Midbrain (tissue), 1 donor: ENCODE measurements at places on chromosomes 1 and 21.
A peak's percentile ranks its signal among the peaks of the same experiment; 100 is the strongest.

- no peak for DNase-seq
Measured at GRCh38 chr21:17139696-17140095, 373.1 kb upstream of the CXADR start.

GRCh38 chr1:224276771-224277487, 53.0 kb downstream of the NVL start:
- no peak for DNase-seq

- no peak for DNase-seq
Measured at GRCh38 chr1:115827452-115828044, 13.4 kb downstream of the NHLH2 start.

DNA sequence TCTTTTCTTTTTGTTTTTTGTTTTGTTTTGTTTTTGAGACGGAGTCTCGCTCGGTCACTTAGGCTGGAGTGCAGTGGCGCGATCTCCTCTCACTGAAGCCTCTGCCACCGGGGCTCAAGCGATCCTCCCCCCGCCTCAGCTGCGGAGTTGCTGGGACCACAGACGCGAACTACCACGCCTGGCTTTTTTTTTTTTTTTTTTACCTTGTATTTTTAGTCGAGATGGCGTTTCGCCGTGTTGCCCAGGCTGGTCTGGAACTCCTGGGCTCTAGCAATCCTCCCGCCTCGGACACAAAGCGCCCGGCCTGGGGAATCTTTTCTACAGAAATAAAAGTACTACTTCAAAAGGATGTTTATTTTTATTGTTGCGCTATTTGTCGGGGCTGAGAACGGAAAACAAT, 1.1 kb upstream of the SETDB1 start:
- DNase-seq = no peak

- no peak for DNase-seq
Measured at GRCh38 chr1:183368213-183369108, 49.7 kb downstream of the NMNAT2 start.

- no peak for DNase-seq
Measured at GRCh38 chr1:245197121-245197520, 42.3 kb downstream of the KIF26B start.

DNA sequence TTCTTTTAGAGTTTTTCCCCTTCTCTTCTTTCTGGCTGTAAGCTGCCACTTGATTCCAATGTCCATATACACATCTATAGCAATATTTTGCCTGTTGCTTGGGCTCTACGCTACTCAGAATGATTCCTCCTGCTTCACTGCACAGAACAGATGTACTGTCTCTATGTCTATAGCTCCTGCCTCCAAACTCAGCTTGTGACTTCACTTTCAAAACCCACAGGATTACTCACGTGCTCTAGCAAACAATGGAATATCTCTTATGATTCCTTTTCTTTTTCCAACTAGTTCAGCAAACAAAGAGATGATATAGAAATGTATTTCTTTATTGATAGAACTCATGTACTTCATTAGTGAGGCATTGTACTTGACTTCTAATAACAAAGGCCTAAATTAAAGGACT, 80.5 kb upstream of the SOX13 start:
- no peak for DNase-seq

DNA sequence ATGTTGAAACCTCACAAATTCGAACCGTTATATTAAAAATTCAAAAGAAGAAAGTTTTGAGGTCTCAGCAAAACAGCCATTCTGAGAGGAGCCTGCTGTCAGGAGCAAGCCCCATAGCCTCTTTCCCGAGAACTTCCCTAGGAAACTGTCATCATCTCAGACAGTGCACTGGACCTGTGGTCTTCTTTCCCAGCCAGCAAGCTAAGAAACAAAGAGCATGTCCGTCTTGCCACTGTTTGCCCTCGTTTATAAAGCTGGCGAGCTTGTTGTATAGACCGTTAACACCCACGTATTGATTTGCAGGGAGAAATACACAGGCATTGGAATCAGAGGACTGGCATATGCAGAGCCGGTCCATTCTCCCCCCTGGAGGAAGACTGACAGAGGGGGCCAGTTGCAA, 407.0 kb downstream of the NPHP4 start:
- no peak for DNase-seq

DNA sequence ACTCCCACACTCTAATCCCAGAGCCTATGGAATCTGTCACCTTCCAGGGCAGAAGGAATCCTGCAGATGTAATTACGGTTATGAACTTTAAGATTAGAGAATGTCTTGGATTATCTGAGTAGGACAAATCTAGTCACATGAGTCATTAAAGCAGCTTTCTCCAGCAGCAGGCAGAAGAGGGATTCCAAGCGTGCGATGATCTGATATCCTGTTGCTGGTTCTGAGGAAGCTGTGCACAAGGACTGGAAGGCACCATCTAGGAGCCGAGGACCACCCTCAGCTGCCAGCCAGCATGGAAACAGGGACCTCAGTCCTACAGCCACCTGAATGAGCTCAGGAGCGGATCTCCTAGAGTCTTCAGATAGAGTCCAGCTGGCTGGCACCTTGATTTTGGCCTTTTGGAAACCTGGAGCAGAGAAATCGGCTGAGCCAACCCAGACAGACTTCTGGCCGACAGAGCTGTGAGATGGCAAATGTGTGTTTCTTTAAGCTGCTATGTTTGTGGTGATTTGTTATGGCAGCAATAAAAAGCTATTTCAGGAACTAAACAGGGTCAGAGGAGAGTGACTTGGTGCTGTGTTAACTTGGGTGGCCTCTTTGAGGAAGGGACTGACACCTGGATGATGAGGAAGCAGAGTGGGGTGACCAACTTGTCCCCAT, 34.5 kb downstream of the LRRN2 start:
- no peak for DNase-seq

DNA sequence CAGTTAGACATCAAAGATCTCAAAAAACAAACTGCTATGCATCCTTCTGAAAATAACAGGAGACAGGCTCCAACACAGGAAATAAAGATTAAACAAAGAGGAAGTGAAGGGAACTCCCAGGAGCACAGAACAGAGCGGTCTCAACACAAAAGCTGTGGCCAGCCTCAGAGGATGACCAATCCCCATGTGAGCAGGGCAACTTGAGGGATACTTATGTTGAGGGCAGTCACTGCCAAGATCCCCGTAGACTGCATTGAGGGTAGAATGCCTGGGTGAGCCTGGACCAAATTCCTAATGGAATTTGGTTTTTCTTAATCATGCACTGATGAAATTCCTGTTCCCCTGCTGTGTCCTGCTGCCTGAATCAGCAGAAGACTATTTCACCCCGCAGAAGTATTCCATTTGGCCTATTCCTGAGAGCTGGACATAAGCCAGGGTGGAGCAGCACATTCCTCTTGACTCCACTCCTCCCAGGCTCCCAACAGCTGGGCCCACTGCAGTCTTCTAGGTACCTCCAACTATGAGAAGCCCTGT, 49.0 kb downstream of the JAK1 start:
- DNase-seq = no peak

- DNase-seq = peak; percentile 19
Measured at GRCh38 chr1:247387096-247387495, 28.9 kb upstream of the NLRP3 start.

DNA sequence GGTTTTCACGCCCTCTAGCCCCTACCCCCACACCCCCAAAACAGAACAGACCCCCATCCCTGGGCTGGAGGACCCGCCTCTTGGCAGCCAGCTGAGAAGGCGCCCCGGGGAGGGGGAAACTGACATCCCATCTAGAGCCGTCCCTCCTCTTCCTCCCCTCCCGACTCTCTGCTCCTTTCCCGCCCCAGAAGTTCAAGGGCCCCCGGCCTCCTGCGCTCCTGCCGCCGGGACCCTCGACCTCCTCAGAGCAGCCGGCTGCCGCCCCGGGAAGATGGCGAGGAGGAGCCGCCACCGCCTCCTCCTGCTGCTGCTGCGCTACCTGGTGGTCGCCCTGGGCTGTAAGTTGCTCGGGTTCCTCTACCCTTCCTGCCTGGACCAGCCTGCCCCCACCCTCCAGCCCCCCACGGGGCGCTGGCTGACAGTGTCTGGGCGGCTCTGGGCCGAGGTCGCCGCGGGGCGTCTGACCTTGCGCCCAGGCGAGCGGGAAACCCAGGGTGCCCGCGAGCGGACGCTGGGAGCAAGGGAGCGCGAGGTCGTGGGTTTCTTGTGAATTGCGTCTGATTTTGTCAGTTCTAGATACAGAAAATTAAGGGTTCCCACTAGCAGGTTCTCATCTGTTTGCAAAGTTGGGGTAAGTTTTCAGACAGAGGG, 618 bp downstream of the JAM2 start:
- DNase-seq = peak; percentile 50

- peak; percentile 87 for DNase-seq
Measured at GRCh38 chr1:65066766-65067490, 81.1 kb upstream of the AK4 start.

- no peak for DNase-seq
Measured at GRCh38 chr1:230737622-230738262, 9.4 kb upstream of the CAPN9 start.

GRCh38 chr1:181062836-181063428, 25.6 kb upstream of the IER5 start:
- DNase-seq = peak; percentile 37

- DNase-seq = peak; percentile 3
Measured at GRCh38 chr1:159055181-159055641, 21.4 kb downstream of the AIM2 start.

DNA sequence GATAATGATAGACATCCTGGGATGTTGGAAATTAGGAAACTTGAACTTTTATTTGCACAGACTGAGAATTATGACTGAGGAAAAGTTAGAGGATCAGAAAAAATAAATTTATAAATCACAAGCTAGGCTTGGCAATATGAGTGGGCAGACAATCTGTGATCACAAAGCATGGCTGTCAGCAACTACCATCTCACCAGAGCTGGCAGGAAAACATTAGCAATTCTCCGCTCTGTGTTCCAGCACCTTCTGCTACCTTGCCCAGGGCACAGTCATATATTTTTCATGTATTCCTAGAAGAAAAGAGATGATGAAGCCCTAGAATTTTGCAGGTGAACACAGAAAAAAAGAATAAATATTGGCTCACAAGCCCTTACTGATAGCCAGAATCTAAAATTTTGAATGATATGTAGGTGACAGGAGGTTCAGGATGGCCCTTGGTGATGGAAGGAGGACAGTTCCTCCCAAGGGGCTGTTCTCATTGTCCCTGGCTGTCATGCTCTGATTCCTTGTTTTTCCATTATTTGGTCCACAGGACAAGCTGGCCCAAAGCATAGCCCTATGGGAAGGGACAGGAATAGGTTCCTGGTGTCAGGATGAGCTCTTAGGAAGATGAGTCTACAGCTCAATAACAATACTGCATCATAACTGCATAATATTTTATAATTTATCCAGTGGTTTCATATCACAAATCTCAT, 12.2 kb upstream of the STXBP3 start:
- DNase-seq = no peak

DNA sequence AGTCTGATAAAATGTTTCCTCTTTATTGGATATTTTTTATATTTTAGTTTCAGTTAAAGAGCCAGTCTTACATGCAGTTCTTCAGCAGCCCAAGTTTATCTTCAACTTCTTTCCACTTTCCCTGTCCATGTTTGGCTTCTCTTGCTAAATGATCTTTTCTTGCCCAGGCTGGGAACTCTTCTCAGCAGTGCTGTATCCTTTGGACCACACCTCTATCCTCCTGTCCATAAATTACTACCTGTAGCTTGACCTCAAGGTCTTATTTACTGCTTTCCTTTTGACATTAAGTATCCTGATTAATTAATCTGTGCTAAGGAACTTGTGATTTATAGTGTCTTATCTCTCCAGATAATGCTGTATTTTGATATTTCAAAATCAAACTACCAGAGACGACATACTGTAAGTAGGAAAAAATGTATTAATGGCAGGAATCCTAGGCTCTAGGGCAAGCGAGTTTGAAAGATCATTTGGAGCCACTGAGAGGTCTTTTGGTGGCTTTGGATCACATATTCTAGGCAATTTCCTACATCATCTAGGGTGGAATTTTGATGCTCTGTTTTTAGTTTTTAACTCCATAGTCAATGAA, 20.5 kb upstream of the PDC start:
- DNase-seq = no peak

DNA sequence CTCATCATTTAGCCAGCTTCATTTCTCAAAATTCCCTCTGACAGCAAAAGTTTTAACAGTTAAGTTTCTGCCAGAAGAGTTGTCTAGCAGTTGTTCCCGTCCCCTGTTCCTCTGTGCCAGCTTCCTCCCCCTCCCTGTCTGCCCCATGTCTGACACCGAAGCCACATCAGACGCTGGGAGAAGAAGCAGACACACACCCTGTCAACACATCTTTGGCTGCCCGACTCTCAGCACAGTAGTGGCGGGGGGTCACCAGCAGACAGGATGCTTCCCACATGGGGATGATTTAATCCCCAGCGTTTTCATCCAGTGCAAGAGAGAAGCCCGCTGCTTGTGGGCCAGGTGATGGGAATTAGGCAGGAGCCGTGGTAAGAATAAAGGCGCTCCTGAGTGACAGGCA, 379.4 kb upstream of the RUNX1 start:
- DNase-seq = no peak

DNA sequence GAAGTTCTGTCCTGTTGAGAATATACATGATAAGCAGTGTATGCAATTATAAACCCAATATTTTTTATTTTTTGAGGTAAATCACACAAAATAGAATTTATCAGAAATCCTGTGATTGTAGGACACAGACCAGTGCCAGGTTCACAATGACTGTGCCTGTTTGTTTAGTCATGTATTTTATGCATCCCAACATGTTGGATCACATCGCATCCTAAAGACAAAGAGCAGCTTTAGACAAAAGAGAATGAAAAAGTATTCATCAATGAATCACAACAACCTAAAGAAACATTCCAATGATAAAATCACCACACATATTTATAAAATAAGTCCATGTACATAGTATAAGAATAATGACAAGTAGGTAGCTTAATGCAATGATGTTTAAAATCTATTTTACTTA, 53.2 kb upstream of the LRRC8D start:
- DNase-seq = no peak

GRCh38 chr1:24945354-24946326, 15.6 kb upstream of the RUNX3 start:
- DNase-seq = no peak

DNA sequence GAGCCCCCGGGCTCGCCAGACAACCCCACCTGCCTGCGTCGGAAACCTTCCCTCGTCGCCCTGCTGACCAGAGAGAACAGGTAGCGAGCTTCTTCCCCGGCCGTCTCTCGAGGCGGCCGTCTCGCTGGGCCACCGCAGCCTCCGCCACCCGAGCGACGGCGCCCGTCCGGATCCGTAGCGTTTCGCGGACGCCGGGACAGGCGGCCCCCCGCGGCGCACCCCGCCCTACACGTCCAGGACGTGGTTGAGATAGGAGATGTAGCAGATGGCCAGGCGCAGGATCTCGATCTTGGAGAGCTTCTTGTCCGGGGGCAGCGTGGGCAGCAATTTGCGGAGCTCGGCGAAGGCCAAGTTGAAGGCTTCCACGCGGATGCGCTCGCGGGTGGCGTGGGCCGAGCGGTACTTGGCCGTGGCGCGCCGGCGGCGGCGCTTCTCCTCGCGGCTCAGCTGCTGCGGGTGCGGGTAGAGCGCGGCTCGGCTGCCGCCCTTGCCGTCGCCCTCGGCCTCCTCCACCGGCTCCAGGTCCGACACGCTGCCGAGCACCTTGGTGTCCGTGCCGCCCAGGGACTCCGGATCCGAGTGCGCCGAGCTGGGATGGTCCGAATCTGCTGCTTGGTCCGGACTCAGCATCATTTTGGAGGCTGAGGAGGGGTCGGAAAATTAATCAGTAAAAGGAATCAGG, 3.0 kb downstream of the NHLH2 start:
- DNase-seq = no peak
